ENCODE measurements at places on chromosomes 12 and 14.

- no peak for DNase-seq
Measured at GRCh38 chr14:105878554-105878953, 352.2 kb downstream of the TMEM121 start.

GRCh38 chr12:116861320-116861719, 19.9 kb downstream of the HRK start:
- DNase-seq: peak; percentile 78

- DNase-seq: no peak
Measured at GRCh38 chr14:34693228-34693939, 21.0 kb downstream of the CFL2 start.

DNA sequence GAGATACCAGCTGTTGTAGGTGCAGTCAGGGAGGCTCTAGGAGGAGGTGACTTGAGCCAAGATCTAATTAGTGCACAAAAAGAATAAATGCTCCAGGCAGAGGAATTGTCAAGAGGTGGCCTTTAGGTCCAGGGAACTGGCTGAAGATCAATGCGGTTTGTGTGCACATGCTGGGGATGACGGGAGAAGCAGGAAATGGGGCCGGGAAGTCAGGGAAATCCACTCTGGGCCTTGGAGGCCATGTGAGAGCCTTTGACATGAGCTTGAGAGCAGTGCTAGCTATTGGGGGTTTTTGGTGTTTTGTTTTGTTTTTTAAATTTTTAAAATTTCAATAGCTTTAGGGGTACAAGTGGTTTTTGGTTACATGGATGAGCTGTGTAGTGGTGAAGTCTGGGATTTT, 67.4 kb downstream of the MVK start:
- DNase-seq: no peak

GRCh38 chr14:105386581-105387529, 11.5 kb upstream of the TEX22 start:
- no peak for DNase-seq
